Stimulated activated CD8-positive, alpha-beta memory T cell treated with anti-CD3 and anti-CD28 coated beads, Interleukin-4, amount 100 ng/mL, for 1 hour (primary cell): ENCODE measurements at places on chromosomes 16 and 17.

GRCh38 chr17:5552841-5553240 is 31.5 kb downstream of the NLRP1 start:
- no peak for DNase-seq

DNA sequence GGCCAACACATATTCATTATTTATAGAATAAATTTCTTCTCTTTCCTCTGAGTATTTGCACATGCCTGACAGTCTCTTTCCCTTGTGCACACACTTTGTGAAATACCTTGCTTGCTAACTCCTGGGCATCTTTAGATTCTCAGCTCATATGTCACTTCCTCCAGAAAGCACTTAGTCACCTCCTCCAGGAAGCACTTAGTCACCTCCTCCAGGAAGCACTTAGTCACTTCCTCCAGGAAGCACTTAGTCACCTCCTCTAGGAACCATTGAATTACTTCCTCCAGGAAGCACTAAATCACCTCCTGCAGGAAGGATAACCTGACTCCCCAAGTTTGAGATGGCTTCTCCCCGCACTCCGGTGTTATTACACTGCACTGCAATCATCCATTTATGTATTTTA is 462.5 kb upstream of the EEF2KMT start:
- DNase-seq = no peak

GRCh38 chr16:75108792-75109731 is 7.5 kb downstream of the LDHD start:
- no peak for DNase-seq

- no peak for DNase-seq
These were observed 2254.6 kb downstream of the TP53TG3F start for GRCh38 chr16:35713762-35714650.

- DNase-seq = no peak
These were observed 13.7 kb downstream of the GJD3 start for GRCh38 chr17:40350689-40351358.

- no peak for DNase-seq
These were observed 797 bp upstream of the SNX11 start for GRCh38 chr17:48106802-48107136.

GRCh38 chr17:55690105-55690508 is 32.6 kb downstream of the TMEM100 start:
- no peak for DNase-seq

- DNase-seq = no peak
These were observed 3.2 kb downstream of the SLC22A31 start for GRCh38 chr16:89197033-89197632.

GRCh38 chr16:17328932-17329331 is 141.8 kb downstream of the XYLT1 start:
- DNase-seq = no peak

DNA sequence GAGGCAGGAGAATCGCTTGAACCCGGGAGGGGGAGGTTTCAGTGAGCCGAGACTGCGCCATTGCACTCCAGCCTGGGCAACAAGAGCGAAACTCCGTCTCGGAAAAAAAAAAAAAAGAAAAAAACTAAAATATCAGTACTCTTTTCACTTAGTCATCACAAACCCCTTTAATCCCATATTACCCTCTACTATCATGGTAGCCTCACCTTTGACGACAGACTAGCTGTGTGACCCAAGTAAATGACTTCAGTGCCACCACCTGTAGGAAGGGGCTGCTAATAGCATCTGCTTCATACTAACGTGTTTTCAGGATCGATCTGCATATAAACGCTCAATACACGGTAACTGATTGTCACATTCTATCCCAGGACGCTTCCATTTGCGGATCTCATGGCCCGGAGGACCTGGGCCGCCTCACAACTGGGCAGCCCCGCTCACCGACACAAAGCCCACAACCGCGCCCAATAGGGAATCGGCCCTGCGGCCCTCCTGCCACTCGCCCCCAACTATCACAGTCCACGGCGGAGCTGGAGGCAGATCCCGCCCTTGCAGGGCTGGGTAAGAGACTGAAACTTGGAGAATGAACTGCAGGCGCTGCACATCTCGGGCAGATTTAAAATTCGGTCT is 1.1 kb upstream of the ZNF263 start:
- DNase-seq = no peak

- DNase-seq = no peak
These were observed 20.4 kb upstream of the XYLT1 start for GRCh38 chr16:17491140-17491662.

DNA sequence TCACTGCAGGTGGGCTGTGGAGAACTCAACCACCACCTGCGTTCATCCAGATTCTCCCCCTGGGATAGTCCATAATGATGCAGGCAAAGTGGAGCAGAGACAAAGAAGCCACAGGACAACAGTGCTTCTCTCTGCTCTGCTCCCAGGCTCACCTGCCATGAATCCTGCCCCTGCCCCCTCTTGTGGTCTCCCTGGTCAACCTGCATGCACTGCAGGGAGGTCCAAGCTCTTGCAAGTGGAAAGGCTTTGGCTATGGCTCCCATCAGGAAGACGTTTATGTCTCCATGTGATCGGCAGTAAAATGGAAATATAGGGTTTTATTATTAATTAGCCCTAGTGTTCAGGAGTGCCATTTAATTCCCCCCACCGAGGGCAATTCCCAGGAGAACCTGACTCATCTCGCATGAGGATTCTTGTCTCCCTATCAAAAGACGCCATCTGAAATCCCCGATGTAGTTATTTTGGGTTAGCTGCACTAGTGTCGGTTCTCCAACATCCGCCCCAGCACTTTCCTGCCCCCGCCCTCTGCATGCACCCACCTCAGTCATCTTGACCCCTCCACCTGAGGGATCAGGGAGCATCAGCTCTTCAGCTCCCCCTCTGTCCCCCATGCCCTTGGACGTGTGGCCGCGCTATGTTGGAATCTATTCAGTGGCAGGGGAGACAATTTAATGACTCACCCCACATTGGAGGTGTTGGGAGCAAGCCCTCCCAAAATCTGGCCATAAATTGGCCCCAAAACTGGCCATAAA is 91.8 kb downstream of the KCNJ12 start:
- no peak for DNase-seq

GRCh38 chr17:60436676-60437075 is 14.4 kb downstream of the CHCT1 start:
- no peak for DNase-seq

GRCh38 chr17:7204828-7205461 is 14.7 kb downstream of the DLG4 start:
- peak; percentile 89 for DNase-seq

GRCh38 chr16:67805718-67806427 is 487 bp downstream of the RANBP10 start:
- no peak for DNase-seq

GRCh38 chr16:56520251-56520577 is 390 bp upstream of the BBS2 start:
- DNase-seq = no peak

DNA sequence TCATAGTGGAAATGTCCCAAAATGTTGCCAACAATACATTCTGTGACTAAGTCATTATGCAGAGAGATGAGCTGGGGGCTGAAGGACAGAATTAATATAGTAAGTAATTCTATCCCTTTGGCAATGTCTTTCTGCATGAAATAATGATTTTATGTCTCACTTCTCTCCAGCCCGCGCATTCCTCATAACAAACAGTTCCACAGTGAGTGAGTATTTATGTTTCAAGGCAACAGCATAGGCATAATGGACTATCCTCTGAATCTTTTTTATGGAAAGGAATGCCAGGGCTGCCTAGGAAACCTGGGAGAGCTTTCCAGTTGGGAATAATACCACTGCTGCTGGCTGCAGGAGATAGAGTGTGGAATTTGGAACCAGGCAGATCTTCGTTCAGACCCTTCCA is 477.7 kb downstream of the HS3ST4 start:
- DNase-seq = no peak

- no peak for DNase-seq
These were observed 231.4 kb upstream of the TNRC6C start for GRCh38 chr17:77727037-77727615.

DNA sequence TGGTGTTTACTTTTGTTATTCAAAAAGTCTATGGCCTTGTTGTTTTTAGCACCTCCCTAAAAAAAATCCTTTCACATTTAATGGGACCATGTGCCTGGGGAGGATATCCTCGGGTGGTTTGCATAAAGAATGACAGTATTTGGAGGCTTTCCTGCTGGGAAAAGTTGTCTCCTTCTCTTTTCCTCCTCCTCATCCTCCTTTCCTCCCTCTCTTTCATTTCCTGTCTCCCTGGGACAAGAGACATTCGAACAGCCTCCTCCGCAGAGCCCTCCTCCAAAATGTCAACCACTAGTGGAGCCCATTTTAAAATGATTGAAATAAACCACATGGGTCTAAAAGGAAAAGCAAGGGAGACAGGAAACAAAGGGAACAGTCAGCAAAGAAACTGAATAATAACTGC is 67.4 kb downstream of the MYH13 start:
- no peak for DNase-seq

DNA sequence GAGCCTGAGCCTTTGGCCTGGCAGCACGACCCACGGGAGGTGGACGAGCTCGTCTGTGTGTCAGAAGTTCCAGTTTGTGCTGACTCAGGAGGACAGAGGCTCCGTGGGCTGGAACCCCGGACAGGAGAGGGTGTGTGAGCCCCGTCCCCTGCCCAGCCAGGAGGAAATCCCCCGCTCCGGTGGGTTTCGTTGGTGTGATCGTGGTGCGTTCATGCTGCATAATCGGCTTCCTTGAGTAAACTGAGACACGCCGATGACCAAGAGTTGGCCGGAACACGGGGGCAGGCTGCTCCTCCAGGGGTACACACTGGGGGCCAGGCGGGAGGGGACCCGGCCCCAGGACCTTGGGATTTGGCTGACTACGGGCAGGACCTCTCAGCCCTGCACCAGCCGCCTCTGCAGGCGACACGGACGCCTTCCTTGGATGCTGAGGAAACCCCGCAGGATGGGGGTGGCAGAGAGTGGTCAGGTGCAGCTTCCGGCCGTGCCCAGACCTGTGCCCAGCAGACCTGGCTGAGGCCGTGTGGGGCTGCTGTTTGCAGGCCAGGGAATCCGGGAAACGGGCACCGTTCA is 8.5 kb downstream of the METRNL start:
- no peak for DNase-seq

DNA sequence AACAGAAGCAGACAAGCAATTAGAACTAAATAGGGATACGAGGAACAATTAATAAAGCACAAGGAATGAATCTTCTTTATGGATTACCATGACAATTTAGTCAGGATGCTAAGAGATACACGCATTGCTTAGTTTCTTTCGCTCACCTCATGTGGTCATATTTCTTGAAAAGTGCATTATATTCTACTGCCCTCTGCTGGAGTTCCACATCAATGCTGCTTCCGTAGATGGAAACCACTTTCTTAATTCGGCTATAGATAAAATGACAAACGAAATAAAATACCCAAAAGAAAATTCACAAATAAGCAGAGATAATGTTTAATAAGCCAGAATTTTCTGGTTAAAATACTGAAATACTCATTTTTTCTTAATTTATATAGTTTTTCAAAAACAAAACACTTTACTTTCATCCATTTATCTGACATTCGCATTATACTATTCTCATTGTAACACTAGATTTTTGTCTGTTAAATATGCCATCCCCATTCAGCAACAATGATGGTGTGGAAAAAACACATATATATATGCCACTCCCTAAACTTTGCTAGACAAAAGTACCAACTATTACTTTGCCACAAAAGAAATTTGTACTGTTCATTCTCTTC is 22.0 kb upstream of the PHLPP2 start:
- no peak for DNase-seq

- no peak for DNase-seq
These were observed 184.1 kb upstream of the ZFHX3 start for GRCh38 chr16:73231944-73232554.

- DNase-seq = no peak
These were observed 393.0 kb downstream of the HAPSTR1 start for GRCh38 chr16:9484426-9484825.

GRCh38 chr16:610513-611381 is 20.0 kb upstream of the WFIKKN1 start:
- DNase-seq = peak; percentile 28

DNA sequence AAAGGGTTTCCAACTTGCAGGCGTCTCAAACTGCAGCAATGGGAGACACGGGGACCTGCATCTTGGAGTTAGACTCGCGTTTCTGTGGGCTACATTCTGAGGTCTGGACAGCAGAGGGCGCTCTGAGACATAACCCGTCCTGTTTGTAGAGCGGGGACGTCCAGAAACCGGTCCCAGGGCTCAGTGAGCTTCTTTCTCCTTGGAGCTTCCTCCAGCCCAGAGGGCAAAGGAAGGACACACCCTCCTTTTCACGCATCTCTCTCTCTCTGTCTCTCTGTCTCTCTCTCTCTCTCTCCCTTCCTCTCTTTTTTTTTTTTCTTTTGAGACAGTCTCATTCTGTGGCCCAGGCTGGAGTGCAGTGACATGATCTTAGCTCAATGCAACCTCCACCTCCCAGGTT is 19.8 kb downstream of the COX4I1 start:
- peak; percentile 69 for DNase-seq

GRCh38 chr17:28527859-28528258 is 21.7 kb downstream of the FOXN1 start:
- DNase-seq = no peak

DNA sequence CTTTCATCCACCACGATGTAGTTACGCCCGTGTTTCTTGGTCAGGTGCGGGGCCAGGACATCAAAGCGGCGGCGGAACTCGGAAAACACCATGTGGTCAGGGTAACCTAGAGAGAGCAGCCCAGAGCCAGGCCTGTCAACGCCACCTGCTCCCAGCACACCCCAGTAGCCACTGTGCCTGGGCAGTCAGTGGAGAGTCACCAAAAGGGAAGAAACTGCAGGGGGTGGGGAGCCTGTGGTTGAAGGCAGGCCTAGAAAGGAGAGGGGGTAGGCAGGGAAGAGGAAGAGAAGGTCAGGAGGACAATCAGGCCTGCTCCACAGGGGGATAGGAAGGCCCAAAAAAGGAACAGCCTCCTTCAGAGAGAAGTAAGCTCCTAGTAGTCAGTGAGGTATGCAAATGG is 64.1 kb downstream of the PIPOX start:
- no peak for DNase-seq

- no peak for DNase-seq
These were observed 7.5 kb downstream of the NME3 start for GRCh38 chr16:1763521-1764511.

DNA sequence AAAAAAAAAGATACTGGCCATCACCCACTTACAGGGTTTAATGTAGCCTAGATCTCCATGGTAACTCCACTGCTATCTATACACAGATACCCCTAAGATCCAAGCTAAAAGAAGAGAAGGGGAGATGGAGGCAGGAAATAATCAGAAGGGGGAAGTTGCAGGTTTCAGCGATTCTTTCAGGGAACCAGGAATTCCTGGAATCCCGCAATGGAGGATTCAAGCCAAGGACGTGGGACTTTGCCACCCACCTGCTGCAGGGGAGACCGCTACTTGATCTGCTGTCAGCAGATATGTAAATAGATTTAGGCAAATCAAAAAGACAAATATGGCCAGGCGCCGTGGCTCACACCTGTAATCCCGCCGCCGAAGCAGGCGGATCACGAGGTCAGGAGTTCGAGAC is 121.1 kb downstream of the AIPL1 start:
- no peak for DNase-seq

GRCh38 chr17:2008332-2009126 is 16.6 kb downstream of the RTN4RL1 start:
- DNase-seq = no peak

- DNase-seq = no peak
These were observed 89.5 kb upstream of the SOX9 start for GRCh38 chr17:72031219-72031884.
